ENCODE measurements at places on chromosomes 2 and 18.

DNA sequence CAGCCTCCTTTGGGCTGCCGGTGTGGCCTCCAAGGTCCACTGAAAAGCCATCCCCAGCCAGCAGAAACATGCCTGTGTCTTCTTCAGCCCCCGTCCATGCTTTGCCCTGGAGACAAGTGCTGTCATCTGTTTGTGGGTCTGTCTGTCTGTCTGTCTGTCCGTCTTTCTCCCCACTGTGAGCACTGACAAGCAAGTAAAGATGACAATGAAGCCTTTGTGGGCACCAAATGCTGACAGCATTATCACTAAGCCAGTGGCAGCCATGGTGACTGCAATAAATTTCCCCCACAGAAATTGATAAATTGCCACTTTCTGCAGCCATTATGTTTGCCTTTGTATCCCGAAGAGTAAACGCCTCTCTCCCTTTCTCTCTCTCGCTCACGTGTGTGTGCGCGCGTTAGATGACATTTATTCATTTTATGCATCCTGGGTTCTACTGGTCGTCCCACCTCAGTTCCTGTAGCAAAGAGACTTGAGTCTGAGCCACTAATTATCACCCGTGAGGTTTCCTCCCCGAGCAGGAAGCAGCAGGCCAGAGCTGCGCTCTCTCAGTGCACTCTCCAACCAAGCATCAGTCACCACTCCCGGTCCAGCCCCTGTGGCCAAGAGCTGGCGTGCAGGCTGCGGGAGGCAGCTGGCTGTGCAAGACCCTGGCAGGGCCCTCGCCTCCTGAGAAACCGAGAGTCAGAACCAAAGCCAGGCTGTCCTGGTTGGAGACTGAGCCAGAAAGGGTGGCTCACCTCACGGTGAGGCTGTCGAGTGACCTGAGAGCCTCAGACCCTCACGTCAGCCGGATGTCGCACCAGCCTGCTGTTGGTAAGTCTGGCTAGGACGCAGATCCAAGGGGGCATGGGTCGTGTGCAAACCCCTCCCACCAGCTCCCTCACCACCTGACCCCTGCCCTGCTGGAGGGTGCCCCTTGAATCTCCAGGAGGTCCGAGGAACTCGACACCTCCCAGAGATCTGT is 6.9 kb downstream of the STEAP3 start:
- DNase-seq, result no peak

GRCh38 chr2:63465633-63466032 is 122.6 kb downstream of the WDPCP start:
- DNase-seq, result no peak

GRCh38 chr2:23566241-23567142 is 181.5 kb downstream of the KLHL29 start:
- DNase-seq, result peak; percentile 57

- no peak for DNase-seq
Observed at GRCh38 chr18:76538846-76539245, 43.8 kb upstream of the ZNF516 start.

GRCh38 chr2:212939777-212940531 is 211.5 kb downstream of the IKZF2 start:
- no peak for DNase-seq

- no peak for DNase-seq
Observed at GRCh38 chr2:99380376-99381010, 43.3 kb downstream of the EIF5B start.

DNA sequence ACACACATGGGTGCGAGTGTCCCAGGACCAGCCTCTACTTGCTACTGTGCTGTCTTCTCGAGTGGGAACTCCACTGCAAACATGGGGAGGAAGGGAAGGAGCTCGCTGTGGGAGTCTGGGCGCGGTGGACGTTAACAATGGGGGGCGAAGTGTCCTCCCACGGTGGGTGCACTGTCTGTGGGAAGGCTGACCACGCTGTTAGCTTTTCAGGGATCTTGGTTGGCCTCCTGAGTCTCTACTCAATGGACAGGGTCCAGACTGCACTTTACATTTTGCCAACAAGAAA is 146.7 kb downstream of the MBP start:
- no peak for DNase-seq

- no peak for DNase-seq
Observed at GRCh38 chr18:23495723-23496440, 7.4 kb upstream of the RMC1 start.

GRCh38 chr18:22559414-22560274 is 141.9 kb upstream of the CTAGE1 start:
- no peak for DNase-seq

- no peak for DNase-seq
Observed at GRCh38 chr2:147214914-147215313, 629.9 kb upstream of the ACVR2A start.

- DNase-seq, result no peak
Observed at GRCh38 chr2:133975676-133976428, 278.0 kb upstream of the MGAT5 start.

DNA sequence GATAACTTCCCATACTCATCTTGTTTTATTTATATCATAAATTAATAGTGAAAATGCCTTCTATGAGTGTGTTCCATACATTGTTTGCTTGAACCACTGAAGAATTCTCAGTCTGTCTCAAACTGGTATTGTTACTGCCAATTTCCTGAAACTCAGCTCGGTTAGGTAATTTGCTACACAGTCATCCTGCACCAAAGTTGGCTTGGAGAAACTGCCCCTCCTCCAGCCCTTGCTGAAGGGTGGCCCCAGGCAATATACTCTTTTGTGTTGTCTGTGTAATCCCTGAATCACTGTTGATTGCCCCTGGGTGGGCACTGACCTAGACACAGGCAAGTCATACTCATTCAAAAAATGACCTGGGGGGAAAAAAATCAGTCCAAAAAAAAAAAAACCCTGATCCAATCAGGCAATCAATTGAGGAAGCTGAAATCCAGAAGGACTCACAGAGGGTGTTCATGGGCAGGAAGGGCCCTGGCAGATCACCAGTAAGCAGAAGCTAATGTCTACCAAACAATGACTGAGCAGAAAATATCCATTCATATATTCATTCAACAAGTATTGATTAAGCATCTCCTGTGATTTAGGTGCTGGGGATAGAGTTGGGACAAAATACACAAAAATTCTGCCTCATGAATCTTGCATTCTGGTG is 3.8 kb upstream of the SESTD1 start:
- no peak for DNase-seq

DNA sequence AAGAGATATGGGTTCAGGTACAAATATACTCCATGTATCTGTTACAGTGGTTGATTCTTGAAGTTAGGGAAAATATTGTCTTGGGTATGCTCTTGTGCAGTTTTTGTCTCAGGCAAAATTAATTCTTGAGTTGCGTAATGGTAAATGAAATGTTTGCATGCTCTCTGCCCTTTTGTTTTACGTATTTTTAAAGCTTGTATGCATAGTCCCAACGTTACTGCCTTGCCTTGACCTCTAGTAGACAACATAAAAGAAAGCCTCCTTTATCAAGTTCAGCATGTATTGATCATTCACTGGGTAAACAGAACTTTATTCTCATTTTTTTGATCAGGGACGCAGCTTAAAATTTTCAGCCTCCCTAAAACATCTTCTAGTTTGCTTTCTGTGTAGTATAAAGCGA is 283.1 kb downstream of the THSD7B start:
- DNase-seq, result no peak

DNA sequence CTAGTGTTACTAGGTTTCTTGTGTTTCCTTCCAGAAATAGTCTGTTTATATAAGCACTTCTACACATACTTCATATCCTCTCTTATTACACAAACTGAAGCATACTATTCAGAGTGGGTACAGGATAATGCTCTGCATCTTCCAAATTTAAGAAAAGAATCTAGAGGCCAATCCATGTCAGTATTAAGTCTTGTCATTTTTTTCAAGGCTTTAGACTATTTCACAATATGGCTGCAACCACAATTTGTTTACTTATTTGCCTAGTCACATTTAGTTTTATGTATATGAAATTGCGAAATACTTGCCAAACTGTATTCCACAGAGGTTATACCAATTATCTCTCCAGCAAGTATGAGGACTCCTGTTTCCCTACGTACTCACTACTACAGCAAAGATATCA is 27.9 kb downstream of the IWS1 start:
- DNase-seq, result no peak

DNA sequence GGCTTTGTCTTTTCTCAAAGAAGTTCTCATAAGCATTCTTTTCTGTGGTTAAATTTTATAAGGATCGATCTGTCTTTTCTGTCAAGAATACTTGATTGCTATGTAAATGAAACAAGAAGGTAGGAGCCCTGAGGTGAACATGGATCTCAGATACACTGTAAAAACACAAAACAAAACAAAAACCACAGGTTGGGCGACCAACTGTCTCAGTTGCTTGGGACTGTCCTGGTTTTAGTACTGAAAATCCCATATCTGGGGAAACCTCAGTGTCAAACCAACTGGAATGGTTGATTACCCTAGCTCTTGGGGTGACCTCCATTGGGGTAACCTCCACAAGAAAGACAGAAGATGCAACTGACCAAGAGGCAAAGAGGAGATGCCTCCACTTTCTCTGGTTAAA is 55.8 kb upstream of the TMEM178A start:
- DNase-seq, result no peak

DNA sequence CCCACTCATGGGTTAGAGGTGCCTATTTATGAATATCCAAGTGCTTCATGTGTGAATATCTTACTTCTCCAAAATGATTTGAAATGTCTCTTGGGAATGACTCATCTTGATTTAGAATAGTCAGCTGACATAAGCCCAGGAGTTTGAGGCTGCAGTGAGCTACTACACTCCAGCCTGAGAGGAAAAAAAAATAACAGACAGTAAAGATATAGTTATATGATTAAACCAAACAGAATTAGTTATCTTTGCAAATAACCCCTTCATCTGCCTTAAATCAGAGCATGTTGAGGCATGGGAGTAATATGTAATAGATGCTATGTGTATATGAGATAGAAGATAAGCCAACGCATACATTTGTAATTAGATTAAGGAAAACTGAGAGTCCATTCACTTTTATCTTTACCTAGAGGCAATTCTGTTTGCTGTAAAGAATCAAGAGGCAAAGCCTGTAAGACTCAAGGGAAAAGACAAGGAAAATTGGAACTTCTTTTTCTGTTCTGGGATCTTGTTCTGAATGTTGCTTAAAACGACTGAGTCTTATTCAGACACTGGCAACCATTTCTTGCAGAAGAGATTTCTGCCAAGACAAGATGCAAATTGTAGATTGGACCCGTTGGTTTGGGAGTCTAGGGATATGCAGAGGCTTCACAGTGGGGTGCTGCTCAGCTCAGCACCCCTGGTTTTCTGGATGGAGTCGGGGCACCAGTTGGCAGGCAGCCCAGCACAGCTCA is 104.4 kb downstream of the LIPG start:
- no peak for DNase-seq

GRCh38 chr18:13241893-13242175 is 23.3 kb downstream of the LDLRAD4 start:
- DNase-seq, result no peak

- no peak for DNase-seq
Observed at GRCh38 chr2:57597940-57598339, 448.7 kb upstream of the VRK2 start.

DNA sequence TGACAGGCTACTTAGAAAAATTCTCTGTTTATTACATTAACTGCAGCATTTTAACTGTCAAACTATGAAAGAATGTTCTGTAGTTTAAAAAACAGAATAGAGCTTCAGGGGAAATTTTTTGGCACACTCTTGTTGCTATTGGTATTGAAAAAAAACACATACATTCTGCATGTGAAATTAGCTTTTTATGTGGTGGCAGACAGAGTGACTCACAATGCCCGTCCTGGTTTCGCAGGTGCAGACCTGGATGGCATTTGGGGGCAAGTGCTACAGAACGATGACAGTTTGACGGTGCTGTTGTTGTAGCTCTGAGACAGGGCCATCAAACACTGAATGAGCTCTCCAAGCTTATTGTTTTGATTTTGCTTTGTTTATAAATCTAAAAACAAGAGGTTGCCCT is 105.0 kb upstream of the MAP3K20 start:
- no peak for DNase-seq

GRCh38 chr2:15768615-15769014 is 171.7 kb upstream of the MYCN start:
- no peak for DNase-seq

- no peak for DNase-seq
Observed at GRCh38 chr2:72803151-72803550, 22.7 kb downstream of the EXOC6B start.

GRCh38 chr18:75003764-75004690 is 204.9 kb downstream of the PTGR3 start:
- no peak for DNase-seq

- DNase-seq, result no peak
Observed at GRCh38 chr2:176251928-176252327, 17.3 kb upstream of the MTX2 start.

DNA sequence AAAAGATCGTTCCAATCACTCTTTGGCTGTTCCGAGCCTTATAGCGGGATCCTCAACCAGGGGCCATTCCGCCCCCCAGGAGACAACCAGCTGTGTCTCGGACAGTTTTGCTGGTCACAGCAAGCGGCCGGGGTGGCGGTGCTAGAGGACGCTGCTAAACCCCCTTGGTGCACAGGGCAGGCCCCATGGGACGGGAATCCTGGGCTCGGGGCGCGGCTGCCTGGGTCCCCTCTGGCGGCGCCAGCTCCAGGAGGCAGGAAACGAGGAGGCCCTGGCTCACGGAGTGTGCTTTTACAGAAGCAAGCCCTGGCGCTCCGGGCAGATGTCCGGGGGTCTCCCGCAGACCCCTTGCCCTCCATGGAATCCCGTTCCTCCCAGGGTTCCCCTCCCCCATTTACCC is 22.1 kb downstream of the SCYGR8 start:
- no peak for DNase-seq

DNA sequence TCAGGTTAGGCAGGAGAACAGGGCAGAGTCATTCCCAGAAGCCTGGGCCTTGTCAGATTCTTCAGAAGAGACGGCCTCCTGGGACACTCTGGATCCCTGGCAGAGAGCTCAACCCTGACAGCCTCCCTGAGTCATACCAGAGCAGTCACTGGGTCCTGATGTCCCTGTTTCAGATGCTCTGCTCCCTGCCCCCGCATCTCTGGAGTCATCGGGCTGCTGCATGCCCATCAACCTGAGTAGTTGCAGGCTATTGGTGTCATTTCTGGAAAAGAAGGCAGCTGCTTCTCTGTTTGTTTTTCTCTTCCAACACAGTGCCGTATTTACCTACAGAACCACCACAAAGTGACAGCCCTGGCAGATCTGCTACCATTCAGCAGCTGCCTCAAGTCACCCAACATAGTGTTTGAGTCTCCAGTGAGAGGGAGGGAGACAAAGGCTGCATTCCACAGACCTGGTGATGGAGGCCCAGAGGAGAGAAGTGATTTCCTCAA is 145.1 kb downstream of the B3GNT2 start:
- DNase-seq, result no peak

DNA sequence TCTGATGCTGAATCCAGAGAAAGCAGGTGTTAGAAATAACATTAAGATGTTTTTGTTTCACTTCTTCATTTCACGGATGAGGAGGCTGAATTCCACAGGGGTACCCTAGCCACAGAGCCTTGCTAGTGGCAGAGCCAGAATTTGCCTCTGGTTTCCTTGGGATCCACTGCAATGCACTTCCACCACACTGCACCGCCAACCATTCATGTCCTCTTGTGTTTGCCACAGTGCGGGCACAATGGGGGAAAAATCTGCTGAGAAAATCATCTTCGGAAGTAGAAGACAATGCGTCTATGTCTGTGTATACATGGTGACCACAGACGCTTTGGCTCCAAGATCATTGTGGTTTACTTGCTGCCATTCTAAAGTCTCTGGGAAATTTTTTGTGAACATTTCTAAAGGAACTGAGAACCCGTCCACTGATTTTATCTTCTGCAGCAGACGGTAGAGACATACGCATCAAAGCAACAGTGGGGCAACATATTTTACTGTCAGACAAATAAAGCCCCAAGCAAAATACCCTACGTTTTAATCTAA is 14.9 kb downstream of the ICOS start:
- DNase-seq, result no peak

Data from iPS DF 19.7 (cell line).